ENCODE measurements at places on chromosomes 2 and 18.

DNA sequence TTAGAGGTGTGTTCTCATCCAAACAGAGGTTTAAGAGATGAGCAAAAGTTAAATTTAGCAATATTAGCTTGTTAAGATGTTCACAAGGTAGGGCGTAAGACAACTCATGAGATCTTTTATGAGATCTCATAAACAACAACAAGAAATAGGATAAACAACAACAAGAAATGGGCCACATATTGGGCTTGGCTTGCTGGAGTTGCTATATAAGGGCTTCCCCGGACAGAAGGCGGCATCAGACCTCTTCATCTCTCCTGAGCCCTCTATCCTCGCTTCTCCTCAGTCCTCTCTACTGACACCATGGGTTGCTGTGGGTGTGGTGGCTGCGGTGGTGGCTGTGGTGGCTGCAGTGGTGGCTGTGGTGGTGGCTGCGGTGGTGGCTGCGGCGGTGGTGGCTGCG, at the start of gene SCYGR8:
SCYGR8 (plus strand) TSS at position 301 of the 400 bp plus-strand sequence; CDS start at position 301, 0 bp downstream.
- DNase-seq, result no peak

DNA sequence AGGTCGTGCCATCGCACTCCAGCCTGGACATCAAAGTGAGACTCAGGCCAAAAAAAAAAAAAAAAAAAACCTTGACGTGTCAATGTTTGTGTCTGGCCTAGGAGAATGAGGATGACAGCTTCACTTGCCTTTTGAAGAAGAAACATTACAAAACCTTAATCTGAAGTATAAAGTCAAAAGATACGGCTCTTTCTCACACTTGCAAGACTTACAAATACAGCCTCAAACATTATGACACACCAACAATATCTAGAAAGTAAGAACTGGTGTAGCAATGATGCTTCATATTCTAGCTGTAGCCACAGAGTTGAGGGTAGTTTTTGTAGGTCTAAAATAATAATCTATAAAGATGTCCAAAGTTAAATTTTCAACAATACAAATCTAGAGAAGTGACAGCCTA, 25.5 kb downstream of the MPPE1 start:
- DNase-seq, result no peak

DNA sequence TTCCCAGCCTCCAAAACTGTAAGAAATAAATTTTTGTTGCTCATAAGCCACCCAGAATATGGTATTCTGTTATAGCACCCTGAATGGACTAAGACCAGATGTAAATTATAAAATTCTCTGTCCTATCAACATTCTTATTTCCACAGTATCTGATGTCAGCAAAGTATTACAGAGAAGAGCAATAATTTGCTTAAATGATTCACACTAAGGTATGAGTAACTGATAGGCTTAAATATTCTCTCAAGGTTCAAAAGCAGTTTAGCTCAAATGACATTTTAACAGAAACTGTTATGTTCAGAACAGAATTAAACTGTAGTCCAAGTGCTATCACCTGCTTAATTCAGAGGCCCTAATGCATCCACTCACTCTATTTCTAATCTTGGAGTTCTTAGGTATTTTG, 12.8 kb downstream of the SESTD1 start:
- DNase-seq, result no peak

DNA sequence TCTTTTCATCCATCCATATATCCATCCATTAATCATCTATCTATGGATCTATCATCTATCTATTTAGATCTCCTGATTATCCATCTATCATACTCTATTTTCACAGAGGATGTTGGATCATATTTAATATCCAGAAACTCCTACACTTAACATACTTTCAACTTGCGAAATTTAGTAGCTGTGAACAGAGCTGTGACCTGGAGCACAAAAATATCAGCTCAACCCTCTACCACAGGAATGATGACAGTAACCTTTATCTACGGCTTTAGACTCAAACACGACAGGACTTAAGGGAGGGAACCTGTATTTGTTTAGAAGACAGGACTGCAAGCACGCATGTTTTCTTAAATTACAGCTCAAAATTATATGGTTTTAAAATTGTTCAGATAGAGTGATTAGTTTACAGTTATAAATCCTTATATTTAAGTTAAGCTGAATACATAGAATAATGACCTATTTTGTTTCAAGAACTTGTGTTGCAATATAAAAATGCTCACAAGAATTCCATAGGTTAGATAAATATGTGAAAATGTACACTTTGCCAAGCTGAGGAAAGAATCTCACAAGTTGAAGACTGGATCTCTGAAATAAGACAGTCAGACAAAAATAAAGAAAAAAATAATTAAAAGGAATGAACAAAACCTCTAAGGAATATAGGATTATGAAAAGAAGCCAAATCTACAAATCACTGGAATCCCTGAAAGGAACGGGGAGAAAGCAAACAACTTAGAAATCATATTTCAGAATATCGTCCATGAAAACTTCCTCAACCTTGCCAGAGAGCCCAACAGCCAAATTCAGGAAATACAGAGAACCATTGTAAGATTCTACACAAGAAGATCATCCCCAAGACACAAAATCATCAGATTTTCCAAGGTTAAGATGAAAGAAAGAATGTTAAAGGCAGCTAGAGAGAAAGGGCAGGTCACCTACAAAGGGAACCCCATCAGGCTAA, 142.0 kb downstream of the COL6A3 start:
- DNase-seq, result no peak

- no peak for DNase-seq
Observed at GRCh38 chr2:109247340-109247739, 118.3 kb downstream of the SH3RF3 start.

- no peak for DNase-seq
Observed at GRCh38 chr2:29082804-29083495, 8.6 kb upstream of the PCARE start.
